ENCODE measurements at places on chromosomes 2 and 18.

GRCh38 chr2:173684896-173685459, 280.2 kb downstream of the SP3 start:
- DNase-seq, result no peak

- DNase-seq, result no peak
Measured at GRCh38 chr18:53911200-53911599, 313.3 kb downstream of the MBD2 start.

DNA sequence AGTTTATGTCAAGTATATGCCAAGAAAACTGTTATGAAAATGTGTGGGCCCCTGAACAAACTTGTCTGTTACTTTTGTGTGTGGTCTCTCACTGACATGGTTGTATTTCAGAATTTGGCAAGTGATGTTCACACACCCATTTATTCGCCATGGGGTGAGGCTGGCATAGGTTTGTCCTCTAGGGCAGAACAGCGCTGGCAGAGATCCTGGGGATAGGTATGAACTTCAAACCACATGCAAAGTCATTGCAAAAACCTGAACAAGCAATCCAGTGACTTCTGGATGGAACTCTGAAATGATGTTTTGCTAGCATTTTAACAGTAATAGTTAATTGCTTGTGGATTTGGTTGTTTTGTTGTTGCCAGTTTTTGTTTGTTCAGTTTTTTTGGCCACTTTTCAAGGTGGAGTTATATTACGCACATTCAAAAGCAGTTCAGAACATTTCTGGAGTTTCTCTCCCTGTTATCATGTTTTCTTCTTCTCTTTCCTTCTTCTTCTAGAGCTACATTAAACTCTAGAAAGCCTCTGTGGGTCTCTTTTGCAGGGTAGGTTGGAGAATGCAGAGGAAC, 78.5 kb downstream of the MDH1 start:
- DNase-seq, result no peak

GRCh38 chr2:237418300-237418699, 4.3 kb upstream of the COL6A3 start:
- no peak for DNase-seq

- no peak for DNase-seq
Measured at GRCh38 chr2:48380208-48380607, 149.7 kb upstream of the STON1 start.

- DNase-seq, result peak; percentile 70
Measured at GRCh38 chr2:216661639-216662375, 28.6 kb downstream of the IGFBP2 start.

- DNase-seq, result no peak
Measured at GRCh38 chr2:129781749-129782632, 197.5 kb upstream of the RAB6C start.

- DNase-seq, result no peak
Measured at GRCh38 chr18:58547864-58548263, 81.0 kb downstream of the ALPK2 start.

All from Right ventricle myocardium inferior (tissue), 1 donor.